ENCODE measurements at places on chromosomes 1 and 21.

- DNase-seq = peak; percentile 59
These were observed 134.8 kb downstream of the FGGY start for GRCh38 chr1:59431566-59432294.

DNA sequence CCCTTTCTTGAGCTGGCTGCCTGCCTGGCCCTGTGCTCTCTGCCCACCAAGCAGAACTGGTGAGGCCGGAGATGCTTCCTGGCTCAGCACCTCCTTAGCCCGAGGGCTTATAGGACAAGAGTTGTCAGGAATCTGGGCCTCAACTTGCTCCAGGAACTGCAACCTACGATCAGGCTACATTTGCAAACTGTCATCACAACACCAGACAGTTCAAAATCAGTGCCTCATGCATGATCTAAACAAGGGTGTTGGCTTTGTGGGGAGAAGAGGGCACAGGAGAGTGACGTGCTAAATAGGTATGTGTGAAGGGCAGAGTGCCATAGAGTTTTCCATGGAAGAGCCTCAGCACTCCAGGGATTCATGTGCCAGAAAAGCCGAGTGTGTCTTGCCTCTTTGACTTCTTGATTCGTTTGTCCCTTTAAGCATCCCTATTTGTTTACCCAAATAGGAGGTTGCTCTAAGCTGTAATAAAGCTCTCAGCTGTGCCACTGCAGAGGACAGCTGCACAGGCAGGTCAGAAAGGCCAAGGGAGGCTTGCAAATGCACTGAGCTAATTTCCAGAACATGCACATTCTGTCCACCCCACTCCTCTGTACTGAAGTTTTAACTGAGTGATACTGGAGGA is 30.2 kb upstream of the NEK2 start:
- peak; percentile 66 for DNase-seq

DNA sequence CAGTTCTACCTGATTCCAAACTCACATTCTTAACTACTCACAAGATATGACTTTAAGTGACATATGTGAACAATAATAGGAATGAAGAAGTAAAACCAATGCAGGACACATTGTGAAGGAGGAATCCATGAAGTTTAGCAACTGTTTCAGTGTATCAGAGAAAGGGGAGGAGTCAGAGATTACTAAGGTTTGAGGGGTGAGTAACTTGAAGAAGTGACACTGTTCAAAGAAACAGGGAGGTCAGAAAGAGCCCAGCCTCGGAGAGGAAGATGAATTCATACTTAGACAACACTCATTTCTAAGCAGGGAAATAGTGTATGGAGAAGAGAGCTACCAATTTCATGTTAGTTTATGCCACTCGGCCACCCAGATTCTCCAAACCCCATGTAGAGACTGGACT is 28.2 kb upstream of the RPF1 start:
- DNase-seq = no peak

GRCh38 chr1:17123196-17124045 is 4.2 kb upstream of the PADI2 start:
- DNase-seq = no peak

- DNase-seq = no peak
These were observed 2.7 kb upstream of the LPGAT1 start for GRCh38 chr1:211833174-211833820.

DNA sequence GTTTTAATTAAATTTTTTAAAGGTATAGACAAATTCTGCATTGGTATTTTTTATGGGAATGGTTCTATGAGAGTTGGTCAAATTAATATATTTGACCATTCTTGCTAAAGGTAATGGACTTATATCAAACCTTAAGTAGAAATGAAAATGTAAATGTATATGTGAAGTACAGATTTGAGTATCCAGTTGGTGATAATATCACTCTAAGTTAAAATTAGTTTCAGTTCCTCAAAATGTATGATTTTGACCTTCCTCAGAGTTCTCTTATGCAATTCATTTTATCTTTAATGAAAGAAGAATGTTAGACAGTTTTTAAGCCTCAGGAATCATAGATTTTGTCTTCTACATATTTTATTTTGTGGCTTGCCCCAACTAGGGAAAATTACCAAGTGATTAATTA is 1291.5 kb upstream of the B3GALT2 start:
- no peak for DNase-seq

DNA sequence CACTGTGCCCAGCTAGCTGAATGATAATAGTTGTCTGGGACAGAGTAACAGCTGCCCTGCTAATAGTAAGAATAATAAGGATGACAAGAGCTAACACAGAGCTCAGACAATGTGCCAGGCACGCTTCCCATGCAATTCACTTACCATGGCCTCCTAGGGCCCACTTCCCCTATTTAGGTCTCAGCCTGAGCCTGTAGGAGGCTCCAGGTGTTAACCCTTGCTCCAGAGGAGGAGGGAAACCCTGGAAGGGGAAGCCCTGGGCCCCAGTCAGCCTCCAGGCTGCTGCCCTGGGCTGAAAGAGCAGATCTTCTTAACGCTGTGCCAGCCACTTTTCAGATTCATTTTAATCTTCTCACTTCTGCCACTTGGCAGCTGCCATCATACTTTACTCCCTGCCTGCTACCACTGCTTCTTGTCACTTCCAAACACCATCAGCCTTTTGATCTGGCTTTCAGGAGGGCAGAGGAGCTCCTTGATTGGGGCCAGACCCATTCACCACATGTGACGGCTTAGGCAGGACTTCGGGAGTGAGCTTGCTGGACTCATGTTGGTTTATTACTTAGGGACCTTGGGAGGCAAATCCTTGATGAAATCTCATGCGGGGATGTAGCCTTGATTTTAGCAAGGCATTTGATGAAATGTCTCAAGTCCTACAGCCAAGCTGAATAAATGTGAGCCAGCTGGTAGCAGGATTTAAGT is 66.7 kb upstream of the PARP1 start:
- DNase-seq = no peak

DNA sequence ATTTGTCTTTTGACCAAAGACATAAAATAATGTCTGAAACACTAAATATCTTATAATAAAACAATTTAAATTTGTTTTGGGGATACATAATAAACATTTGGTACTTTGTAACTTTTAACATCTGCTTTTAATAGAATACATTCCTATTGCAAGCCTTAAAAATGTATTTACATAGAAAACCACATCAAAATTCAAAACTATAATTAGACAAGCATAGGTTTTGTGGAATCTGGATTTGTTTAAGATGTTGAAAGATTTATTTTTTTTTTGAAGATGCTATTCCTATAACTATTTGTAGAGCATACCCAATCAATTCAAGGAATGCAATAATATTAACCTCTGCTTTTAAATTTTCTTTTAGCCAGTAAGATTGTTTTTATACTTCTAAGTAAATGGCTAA is 125.7 kb downstream of the FMN2 start:
- no peak for DNase-seq

DNA sequence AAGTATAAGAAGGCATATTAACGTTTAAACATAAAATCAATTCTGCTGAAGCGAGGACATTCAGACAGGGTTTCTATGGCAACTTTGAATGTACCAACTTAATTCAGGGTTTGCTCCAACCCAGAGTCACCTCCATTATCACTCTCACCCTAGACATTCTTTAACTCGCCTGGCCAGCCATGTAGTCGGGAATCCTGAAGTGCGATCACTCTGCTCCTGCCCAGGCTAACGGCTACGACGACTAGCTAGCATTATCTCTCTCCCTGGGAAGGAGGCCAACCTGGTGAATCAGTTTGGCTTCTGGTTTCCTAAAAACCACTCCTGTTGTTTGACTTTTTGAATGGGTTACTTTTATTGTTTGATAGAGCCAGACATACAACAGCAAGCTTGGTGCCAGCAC is 38.9 kb upstream of the ZBTB18 start:
- DNase-seq = peak; percentile 89

DNA sequence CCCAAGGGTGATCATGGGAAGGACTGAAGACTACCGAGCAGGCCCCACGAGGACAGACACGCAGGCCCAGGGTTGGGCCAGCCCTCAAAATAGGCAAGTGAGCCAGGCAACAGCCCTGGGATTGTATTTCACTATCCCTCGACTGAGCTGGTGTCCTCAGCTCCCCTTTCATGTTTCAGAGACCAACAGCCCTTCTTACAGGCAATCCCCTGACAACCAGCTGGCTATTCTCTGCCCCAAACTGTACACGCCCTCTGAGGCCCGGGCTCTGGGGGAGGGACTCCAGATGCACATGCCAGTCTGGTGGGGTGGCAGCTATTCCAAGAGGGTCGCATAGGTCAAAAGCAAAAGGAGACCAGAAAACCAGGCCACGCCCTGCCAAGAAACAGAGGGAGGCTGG is 243.0 kb downstream of the TOMM20 start:
- no peak for DNase-seq

- DNase-seq = no peak
These were observed 3.4 kb upstream of the MPC2 start for GRCh38 chr1:167940264-167940663.

DNA sequence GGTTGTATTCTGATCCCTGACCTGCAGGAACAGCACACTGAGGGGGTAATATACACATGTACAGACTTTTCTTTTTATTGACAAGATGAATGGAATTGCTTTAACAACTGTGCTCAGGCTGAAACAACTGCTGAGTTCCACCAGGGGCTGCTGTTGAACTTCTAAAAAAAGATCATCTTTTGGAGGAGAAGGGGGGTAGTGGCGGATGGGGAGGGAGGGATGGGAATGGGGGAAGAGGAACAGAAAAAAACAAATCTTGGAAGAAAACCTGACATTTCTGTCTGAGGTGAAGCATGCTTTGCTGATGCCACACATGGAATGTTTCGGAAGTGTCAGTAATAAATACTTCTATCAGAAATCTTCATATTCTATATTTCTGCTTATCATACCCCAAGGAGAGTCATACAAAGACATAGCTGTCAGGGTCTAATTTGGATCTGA is 75.0 kb downstream of the RWDD3 start:
- peak; percentile 16 for DNase-seq

- no peak for DNase-seq
These were observed 190.8 kb upstream of the AJAP1 start for GRCh38 chr1:4463631-4464030.

DNA sequence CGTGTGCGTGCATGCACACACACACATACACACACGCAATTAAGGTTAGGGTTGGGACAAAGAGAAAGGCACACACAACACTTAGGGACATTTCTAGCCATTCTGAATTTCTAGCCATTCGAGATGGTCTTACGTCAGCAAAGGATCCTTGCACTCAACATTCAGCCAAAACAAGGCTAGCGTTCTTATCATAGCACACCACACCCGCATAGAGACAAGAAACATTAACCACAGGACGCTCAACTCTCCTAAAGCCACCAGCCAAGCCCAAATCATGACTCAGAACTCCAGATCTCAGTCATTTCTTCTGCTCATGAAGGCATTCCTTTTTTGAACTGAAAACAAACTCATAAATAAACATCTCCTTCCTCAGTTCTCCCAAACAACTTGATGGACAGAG is 106.8 kb downstream of the LMO4 start:
- DNase-seq = no peak

DNA sequence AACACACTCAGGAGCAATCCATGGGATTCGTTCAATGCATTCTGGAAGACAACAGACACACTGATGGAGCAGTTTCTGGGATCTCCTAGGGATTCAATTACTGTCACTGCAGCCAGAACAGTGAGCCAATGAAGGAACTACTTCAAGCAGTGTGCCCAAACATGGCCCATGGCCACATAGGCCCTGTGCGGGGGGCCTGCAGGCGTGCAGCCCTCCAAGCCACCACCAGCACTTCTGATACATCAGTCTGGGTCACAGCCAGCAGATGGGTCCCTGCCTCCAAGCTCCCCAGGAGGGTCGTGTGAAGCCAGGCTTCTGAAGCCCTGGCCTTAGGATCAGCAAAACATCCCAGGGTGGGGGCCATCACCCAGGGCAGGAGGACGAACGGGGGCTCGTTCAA is 99.3 kb downstream of the RAVER2 start:
- DNase-seq = no peak

DNA sequence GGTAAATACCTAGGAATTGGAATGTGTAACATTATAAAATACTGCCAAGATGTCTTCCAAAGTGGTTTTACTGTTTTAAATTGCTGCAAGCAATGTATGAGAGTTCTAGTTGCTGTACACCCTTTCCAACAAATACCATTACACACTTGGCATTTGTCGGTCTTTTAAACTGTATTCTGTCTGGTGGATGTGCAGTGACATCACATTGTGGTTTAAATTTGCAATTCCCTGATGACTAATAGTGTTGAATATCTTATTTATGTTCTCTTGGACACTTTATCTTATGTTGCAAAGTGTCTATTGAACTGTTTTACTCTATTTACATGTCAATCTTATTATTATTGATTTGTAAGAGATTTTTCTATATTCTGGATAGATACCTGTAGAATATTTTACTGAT is 561.2 kb upstream of the B3GALT2 start:
- DNase-seq = peak; percentile 45

DNA sequence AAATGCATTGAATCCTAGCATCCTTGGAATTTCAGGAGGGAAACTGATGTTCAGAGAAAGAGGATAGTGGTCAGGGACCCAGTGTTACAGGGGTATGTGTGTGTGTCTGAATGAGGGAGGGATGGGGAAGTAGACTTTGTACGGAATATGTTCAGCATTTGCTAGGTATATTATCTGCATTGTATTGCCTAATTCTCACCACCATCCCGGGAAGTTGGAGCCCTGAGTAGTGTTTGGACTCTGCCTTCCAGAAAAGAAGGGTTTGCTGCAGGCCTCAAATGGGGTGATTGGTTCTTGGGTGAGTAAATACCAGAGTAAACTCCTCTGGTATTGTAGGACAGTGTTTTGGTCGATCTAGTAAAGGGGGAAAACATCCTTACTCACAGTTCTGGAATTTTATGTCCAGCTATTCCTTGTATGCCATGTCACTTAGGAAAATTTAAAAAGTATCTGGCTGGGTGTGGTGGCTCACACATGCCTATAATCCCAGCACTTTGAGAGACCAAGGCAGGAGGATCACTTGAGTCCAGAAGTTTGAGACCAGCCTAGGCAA is 7.1 kb upstream of the ZNF496 start:
- DNase-seq = peak; percentile 21

GRCh38 chr1:11982010-11982392 is 1.8 kb downstream of the MFN2 start:
- DNase-seq = no peak

GRCh38 chr1:168742386-168742785 is 13.4 kb upstream of the DPT start:
- DNase-seq = no peak

GRCh38 chr1:100087396-100087795 is 45.3 kb downstream of the SASS6 start:
- no peak for DNase-seq

DNA sequence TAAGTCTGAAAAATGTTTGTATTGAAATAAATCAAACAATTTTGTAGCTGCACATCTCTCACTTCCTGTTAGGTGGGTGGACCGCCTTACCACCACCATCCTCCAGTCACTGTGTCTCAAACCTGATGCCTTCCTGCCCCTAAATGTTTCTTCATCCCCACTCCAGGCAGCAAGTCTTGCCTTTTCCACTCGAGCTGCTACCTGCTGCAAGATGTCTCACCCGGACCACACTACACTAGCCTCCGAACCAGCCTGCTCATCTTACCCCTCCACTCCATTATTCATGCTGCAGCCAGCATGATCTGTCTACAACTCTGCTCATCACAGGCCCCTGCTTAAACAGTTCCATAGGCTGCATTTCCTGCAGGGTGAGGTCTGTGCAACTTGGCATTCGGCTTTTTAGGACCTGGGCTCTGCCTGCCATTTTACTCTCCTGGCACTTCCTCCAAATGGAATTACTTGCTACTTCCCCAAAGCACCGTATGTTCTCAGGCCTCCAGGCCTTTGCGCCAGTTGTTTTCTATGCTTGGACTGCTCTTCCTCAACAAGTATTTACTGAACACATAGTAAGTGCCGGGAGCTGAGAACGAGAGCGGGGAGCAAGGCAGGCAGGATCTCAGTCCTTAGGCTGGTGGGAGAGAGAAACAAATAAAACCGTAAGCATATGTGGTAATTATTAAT is 5.2 kb upstream of the SF3A3 start:
- DNase-seq = no peak

Measured in NCI-H226 (cell line).